ENCODE measurements at places on chromosomes 1 and 21.

DNA sequence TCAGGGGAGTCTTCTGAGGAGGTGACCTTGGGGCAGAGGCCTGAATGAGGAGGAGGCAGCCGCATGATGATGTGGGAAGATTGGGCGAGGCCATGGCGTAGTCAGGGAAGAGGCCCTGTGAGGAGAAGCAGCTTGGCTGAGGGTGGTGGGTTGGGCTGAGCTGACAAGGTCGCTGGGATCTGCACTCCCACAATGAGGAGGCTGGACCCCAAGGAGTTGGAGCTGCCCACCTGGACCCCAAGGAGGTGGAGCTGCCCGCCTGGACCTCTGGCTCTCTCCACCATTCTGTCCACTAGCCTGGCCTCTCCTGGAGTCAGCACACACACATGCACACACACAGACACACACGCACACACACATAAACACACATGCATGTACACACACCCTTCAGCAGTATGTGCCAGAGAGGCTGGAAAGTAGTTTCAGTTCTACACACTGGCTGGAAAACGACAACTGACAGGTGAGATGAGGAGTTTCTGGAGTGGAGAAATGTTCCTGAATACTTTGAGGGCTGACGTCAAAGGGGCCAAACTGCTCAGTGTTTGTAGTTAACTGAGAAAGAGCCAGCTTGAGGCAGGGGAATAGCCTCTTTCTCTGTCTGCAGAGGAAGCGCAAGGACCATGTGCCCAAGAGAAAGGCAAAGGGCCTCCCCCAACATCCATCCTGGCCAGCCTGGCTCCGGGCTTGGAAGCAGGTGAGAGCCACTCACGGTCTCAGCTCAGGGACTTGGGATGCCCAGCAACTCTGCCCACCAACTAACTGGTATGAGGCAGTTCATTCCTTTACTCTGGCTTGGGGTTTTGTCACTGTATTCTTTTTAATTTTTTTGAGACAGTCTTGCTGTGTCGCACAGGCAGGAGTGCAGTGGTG, 7.1 kb downstream of the SMPDL3B start:
- no peak for DNase-seq

DNA sequence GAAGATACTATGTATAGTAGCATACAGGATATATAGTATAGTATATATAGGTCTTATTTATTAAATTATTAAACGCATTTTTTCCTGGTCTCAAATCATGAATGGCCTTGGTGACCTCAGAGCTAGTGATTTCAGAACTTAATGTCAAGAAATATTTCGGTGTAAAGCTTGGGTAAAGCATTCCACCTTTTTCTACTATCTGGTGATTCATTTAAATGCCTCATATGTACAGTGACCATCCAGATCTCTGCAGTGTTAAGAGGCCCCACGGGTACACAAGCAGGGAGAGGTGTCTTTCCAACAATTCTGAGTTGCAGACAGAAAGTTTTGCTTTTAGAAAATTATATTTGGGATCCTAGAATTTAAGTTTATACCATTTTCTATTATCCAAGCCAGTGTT, 626.5 kb downstream of the PTPRC start:
- DNase-seq: no peak

- no peak for DNase-seq
Measured at GRCh38 chr21:45334134-45334533, 46.4 kb upstream of the POFUT2 start.

DNA sequence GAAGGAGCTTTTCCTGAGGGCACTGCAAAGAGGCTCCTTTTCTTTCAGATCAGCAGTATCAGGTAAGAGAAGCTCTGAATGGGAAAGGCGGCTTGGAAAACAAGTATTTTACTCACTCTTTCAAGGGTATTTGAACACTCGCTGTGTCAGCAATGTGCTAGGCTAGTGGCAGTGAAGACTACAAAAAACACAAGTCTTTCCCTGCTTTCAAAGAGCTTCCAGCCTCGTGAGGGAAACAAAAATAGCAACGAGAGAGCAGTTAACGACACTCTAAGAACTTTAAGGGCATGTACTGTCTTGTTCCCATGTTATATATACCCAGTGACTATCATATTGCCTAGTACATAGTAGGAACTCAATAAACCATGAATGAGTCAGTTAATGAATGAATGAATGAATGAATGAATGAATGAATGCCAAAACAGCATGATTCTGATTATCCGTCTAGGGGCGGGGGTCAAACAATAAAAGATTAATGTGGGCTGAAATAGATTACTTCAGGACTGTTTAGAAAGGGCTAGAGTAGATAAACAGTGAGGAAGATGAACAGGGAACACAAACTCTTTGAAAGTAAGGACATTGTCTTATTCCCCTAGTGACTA, 14.2 kb upstream of the MCOLN3 start:
- no peak for DNase-seq

DNA sequence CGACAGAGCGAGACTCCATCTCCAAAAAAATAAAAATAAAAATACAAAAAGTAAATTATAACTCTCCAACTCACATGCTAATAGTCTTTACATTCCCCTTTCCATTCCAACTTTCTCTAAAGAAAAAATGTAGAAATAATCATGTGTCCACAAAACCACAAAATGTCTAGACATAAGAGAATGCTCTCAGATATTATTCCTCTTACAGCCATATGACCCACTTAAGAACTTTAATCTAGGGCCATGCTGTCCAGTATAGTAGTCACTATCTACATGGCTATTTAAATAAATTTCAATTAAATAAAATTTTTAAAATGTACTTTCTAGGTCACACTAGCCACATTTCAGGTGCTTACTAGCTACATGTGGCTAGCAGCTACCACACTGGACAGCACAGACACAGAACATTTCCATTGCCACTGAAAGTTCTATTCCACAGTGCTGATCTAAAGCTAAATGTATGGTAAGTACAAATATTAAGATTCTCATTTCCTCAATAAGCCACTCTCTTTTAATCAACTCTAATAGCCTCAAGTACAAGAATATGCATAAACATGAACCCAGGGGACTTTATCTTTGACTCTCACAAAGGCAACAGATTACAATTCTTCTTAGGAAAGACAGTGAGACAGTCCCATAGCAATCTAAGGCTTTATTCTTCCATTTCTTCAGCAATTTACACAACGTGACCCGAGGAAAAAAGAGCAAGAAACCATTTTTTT, 138.6 kb downstream of the RERE start:
- DNase-seq: no peak

- DNase-seq: no peak
Measured at GRCh38 chr21:33058957-33059356, 11.0 kb upstream of the OLIG1 start.

DNA sequence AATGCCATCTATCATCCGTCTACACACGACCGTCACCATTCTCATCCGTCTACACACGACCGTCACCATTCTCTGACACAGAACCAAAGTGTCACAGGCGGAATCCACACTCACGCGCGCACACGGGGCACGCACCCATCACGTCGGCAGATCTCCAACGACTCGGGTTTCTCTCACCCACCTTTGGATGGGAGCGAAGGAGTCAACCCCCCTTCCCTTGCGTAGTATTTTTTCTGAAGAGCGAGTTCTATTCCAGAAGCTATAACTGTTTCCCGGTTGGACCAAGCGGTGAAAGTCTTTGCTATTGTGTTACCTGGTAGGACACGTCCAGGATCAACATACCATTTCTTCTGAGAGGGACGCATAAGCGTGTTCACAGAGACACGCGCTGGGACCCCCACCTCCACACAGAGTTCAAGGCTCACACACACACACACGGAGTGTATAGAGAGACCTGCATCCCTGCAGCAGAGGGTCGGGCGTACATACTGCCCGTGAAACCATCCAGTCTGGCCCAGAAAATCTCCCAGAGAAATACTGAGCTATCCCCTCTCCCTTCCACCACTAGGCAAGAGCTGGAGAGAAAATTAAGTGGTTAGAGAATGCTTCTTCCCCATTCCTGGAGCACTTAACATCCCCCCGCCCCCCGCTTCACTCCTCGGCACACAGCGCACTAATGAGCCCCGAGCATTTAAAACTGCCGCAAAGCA, 741 bp downstream of the DUSP10 start:
- DNase-seq: no peak

- DNase-seq: no peak
Measured at GRCh38 chr1:192635939-192636338, at the start of gene RGS13. Gene RGS13, plus strand, starts transcription at chr1:192636147. Its CDS starts 8,188 bp downstream, at chr1:192644335.

DNA sequence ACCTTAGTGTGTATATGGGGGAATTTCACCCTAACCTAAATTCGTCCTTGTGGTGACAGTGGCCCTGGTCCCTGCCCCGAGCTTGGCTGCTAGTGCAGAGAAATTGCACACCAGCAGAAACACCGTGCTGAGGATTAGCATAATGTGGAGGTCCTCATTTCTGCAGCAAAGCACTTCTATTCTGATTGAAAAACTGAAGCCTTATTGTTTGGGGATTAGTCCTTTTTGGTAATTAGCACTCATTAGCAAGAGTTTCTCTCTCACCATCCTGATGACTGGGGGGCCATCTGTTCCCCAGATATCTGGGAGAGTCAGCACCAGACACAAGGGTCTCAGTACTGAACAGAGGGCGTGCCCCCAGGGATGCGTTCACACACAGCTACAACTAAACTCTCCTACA, 55.2 kb downstream of the AJAP1 start:
- no peak for DNase-seq

DNA sequence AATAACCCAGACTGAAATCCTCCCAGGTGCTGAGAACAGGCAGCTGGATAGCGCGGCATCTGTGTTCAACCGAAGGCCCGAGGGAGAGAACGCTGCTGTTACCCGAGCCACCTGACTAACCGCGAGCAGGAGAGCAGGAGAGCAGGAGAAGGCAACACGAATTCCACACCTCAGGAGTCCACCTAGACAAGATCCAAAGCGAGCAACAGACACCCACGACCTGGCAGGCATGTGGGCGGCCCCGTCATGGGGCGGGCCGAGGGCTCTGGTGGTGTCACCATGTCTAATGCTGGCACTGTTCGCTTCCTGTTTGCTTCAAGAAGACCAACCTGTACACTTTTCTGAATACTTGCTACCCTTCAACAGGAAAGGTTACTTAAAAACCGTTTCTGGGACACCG, 20.9 kb upstream of the SPATC1L start:
- no peak for DNase-seq

- no peak for DNase-seq
Measured at GRCh38 chr1:61477301-61477700, 247.6 kb downstream of the TM2D1 start.

- no peak for DNase-seq
Measured at GRCh38 chr1:153617663-153618062, 1.5 kb upstream of the S100A14 start.

- no peak for DNase-seq
Measured at GRCh38 chr1:149997585-149998262, 12.8 kb downstream of the OTUD7B start.

DNA sequence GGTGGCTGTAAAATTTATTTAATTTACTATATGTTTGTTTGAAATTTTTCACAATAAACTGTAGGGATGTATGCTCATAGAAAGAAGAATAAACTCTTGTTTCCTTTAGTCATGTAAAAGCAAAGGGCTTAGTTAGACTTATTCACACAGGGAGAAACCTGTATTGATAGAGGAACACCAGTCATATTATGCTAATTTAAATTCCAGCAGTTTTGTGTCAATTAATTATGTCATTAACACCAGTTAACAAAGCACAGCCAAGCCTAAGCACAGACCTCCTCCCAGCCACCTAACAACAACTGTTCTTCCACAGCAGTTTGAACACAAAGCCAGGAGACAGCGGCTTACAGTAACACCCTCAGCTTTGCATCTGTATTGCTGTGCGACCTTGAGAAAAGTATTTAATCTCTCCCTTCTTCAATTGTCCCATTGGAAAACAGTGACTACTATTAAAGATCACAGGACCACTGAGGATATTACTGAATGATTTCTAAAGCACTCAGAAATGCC, 260.8 kb upstream of the RRP15 start:
- DNase-seq: no peak

DNA sequence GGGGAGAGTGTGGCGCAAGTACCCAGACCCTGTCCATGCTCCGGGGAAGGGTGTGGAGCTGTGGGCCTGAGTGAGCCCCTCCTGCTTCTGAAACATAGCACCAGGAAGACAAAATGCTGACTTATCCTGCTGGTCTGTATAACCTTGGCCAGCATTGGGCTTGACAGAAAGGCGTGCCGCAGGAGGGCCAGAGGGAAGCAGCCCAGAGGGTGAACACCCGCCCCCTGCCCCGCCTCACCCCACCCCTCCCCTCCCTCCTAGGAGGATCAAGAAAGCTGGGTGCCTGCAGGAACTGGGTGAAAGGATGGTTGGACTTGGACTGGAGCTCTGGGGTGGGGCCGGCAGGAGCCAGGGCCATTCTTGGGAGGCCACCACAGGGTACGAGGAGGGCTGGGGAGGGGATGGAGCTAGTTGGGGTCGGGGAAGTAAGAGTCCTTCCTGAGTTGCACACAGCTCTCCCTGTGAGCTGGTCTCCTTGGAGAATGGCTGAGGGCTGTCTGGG, 27.1 kb downstream of the PTPRF start:
- DNase-seq: no peak

DNA sequence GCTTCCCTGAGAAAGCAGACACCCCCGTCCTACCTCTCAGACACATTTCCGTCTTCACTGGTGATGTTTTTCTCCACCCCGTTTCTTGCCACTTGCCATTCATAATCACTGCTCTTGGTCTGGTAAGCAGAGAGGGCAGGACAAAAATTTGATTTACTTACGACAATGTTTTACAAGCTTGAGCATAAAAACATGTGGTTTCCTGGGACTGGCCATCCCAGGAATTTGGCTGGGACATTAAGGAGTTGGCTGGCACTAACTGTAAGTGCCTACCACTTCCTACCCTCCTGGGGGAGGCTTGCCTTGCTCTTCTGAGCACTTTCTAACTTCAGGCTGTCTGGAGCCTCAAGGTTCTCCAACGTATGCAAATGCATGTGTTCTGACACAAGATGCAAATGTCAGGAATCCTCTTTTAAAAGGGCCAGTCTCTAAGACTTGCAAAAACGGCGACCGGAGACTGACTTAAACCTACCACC, 24.2 kb downstream of the ZBTB18 start:
- DNase-seq: no peak

DNA sequence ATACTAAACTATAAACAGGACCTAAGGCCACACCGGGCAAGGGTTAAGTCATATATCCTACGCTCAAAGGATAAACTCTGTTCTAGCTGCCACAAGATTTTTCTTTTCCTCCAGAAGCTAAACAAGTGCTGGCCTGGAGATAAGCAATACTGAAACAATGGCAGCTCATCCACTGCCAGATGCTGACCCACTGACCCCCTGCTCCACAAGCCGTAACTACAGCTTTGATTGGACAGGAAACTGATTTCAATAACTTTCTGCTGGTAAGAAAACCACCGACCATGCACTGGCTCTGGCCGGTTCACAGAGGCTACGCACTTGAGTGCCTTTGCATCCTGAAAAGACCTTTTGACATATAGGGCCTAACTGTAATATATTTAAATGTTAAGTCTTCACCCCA, 51.3 kb upstream of the PLA2G2C start:
- no peak for DNase-seq

GRCh38 chr1:161770250-161770649, 4.1 kb downstream of the ATF6 start:
- DNase-seq: no peak

Data from fibroblast of skin of left biceps (primary cell).